SK-N-SH treated with all-trans-retinoic acid at 6 μM for 48 hours (cell line): ENCODE measurements at places on chromosomes 1 and 21.

- no peak for ATAC-seq
These were observed 32.9 kb downstream of the TNFSF18 start for GRCh38 chr1:173017792-173018191.

DNA sequence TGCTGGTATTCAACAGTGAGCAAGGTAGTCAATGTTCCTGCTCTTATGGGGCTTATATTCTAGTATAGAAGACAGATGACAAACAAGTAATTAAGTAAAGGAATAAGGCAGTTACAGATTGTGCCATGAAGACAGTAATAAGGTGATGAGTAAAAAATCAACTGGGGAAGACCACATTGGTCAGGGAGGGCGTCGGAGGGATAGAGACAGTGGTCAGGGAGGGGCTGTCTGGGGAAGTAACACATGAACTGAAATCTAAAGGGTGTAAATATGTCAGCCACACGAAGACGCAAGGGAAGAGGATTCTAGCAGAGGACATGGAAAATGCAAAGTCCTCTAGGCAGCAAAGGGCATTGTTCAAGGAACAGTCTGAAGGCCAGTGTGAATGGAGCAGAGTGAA is 10.1 kb downstream of the IL12RB2 start:
- no peak for ATAC-seq

GRCh38 chr1:160413716-160414115 is 13.4 kb downstream of the VANGL2 start:
- ATAC-seq, result no peak

DNA sequence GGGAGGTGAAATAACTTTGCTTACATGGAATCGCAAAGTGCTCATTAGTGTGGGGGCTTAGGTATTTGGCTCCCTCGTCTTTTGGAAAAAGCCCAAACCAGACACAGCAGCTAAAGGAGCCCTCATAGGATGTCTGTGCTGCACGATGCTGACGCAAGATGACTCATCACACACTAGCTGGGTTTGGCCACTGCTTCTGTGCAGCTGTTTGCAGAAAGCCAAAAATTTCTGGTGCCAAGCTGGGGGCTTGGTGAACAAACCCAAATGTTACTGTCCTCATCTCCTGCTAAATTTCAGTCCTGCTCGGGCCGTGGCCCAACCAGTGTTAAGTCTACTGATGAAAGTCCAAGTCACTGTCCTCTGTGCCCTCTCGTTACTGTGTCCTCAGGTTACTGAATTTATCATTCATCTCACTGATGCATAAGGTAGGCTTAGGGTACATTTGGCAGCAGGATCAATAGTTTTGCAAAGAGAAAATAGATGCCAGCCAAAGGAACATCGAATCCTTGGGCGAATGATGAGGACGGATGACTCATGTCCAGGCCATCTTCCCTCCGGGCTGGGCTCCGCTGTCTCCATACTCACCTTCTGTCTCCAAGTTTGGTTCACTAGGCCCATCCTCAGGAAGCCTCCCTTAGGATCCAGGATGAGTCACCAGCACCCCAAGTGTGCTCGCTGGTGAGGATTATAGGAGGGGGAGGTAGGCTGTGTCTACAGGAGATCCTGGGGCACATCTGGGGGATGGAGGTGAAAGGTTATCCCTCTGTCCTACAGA is 177.7 kb downstream of the ADSS2 start:
- ATAC-seq, result peak; percentile 95

DNA sequence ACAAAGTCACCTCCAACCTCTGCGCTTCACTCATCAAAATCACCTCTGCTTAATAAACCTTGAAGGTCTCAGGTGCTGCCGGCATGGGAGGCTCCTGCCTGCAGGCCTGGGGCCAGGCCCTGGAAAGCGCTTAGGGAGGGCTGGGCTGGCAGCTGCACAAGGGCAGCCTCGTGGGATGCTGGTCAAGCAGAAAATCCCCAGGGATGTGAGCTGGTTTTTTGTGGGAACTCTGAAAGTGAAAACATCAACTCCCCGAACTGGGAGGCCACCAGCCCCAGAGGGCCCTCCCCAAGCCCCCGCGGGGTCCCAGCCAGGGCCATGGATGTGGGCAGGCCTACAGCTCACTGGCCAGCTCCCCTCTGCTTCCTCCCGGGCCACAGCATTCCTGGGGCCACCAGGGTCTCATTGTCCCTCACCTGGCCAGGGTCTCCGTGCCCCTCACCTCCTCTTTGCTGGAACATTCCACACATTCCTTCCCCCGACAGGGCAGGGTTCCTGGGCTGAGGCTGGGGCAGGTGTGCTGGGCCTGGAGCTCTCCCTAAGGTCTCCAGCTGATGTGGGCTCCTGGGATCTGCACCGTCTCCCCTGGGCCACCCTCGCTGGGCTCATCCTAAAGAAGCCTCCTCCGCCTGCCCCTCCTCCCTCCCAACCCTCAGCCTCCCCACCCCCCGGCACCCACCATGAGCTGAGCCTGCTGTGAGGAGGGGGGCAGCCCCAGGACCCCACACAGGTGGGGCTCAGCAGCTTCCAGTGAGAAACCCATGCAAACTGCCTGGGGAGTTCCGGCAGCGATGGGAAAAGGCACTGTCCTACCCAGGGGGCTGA is 36.0 kb upstream of the POFUT2 start:
- no peak for ATAC-seq

GRCh38 chr21:16086121-16086520 is 356.3 kb downstream of the USP25 start:
- no peak for ATAC-seq

GRCh38 chr1:160629286-160630210 is 17.3 kb downstream of the SLAMF1 start:
- ATAC-seq, result no peak

GRCh38 chr1:151325231-151325630 is 2.0 kb downstream of the PI4KB start:
- no peak for ATAC-seq

DNA sequence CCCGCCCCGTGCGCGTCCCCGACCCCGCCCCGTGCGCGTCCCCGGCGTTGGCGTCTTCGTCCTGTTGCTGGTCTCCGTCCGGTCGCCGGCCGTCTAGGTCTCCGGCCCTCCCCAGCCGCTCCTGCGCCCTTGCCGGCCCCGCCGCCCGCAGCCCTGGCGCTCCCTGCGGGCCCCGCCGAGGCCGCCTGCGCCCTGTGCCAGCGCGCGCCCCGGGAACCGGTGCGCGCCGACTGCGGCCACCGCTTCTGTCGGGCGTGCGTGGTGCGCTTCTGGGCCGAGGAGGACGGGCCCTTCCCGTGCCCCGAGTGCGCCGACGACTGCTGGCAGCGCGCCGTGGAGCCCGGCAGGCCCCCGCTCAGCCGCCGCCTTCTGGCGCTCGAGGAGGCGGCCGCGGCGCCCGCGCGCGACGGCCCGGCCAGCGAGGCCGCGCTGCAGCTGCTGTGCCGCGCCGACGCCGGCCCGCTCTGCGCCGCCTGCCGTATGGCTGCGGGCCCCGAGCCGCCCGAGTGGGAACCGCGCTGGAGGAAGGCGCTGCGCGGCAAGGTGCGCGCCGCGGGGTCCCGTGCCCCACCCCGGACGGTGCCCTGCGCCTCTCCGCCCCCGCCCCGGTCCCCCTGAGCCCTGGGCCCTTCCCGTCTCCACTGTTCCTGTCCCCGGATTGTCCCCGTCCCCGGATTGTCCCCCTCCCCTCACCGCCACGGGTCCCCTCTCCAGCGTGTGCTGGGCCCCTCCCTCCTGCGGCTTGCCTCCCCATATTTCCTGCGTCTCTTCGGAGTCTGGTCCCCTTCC is at the start of gene RNF187:
Gene RNF187, plus strand, starts transcription at position 47 of the 789 bp plus-strand sequence.
- peak; percentile 78 for ATAC-seq

- ATAC-seq, result peak; percentile 13; the same call in 1 of the 3 replicates
These were observed 65.4 kb downstream of the FAM163A start for GRCh38 chr1:179808503-179808902.

DNA sequence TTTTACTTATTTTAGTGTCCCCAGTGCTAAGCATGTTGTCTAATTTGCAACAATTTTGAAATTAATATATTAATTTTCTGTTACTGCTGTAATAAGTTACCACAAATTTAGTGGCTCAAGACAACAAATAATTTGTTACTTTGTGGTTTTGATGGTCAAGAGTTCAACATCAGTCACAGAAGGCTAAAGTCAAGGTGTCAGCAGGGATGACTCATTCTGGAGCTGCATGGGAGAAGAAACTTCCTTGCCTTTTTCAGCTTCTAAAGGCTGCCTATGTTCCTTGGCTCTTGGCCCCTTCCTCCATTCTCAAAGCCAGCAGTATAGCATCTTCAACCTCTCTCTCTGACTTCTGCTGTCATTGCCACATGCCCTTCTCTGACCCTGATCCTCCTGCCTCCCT is 271.8 kb downstream of the HLX start:
- ATAC-seq, result no peak

DNA sequence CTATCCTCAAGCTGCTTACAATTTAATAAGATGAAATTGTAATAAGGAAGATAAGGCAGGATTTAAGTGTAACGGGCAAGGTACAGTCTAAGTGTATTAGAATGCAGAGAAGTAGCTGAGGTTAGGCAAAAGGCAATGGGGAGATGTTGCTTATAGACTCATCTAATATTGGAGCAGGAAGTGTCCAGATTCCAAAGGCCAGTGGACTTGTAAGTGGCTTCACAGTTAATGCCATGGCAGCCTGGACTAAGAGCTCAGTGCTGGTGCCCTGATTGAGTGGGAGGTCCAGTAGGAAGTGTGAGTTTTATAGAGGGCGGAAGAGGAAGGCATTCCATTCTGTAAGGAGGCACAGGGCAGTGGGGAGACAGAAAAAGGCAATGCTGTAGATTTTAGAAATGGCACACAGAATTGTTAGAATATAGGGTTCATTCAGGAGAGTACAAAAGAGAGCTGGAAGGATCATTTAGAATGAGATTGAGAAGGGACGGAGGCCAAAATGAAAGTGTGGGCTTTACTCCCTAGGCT is 12.6 kb downstream of the MAP3K21 start:
- no peak for ATAC-seq

- no peak for ATAC-seq
These were observed 14.0 kb upstream of the IGSF21 start for GRCh38 chr1:18093646-18094045.

GRCh38 chr21:45767071-45768006 is 123.8 kb downstream of the PCBP3 start:
- ATAC-seq, result peak; percentile 66

DNA sequence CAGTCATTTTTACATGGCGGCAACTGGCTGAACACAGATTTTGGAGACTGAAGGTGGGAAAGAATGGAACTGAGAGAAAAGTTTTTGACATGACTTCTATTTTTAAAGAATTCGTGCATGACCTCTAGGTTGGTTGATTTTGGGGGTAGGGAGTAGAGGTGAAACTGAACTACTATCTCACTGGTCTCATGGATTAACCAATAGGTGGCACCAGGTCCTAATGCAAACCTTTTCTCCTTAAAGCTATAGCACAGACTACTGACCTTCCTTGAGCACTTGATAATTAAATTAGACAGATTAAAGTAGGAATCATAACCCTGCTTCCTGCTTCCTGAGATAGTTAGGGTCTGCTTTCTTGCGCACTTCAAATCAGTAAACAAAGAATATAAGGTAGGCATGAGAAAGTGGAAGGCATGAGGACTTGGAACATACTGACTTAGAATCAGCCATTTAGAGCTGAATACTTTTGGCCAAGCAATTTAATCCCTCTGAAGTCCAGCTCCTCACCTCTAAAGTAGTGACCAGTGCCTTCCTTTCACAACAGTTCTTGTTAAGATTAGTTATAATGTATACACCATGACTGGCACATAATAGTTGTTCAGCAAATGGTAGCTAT is 206.0 kb downstream of the CENPF start:
- peak; percentile 95 for ATAC-seq

- ATAC-seq, result no peak
These were observed 144.5 kb upstream of the SMYD2 start for GRCh38 chr1:214136324-214136919.
